ENCODE measurements at places on chromosomes 3 and 15. TPM values are rescaled to one million over a fixed set of nuclear protein-coding genes. Genes with fewer than 3 reads are reported as not detected.

DNA sequence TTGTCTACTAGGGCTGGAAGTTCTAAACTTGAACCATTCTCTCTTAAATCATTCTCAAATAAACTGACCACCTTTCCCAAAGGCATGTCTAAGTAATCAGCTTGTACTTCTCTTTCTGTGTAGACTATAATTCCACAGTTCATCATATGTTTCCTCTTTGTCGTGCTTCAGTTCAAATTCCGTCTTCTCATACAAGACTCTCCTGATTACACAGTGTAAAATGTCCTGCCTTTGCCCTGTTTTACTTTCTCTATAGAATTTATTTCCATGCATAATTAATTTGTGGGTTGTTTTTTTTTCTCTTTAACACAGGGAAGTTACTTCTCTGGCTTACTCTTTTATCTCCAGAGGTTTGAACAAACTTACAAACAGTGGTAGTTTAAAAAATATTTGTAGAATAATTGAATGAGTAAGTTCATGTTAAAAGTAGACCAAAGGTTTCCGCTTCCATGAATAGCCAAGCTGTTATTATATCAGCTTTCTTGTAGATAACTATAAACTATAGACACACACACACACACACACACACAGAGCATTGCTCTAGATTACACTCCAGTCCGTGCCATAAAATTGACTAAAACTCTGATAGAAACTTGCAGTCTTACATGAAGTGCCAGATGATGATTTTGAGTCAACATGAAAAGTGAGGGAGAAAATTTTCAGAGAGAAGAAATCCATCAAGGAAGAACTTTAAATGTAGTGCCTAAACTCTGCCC, 119.0 kb downstream of the SUCNR1 start:
- H3K27me3 ChIP-seq = no peaks in the 10 kb centered on the region
- H3K4me1 ChIP-seq = no peaks in the 10 kb centered on the region
- no peaks in the 10 kb centered on the region for H3K36me3 ChIP-seq
- H3K4me3 ChIP-seq = no peak overlapping the region
- no peak overlapping the region for H3K27ac ChIP-seq
- no peak for DNase-seq

- H3K4me1 ChIP-seq = no peaks in the 10 kb centered on the region
- no peak overlapping the region for H3K27ac ChIP-seq
- H3K27me3 ChIP-seq = no peaks in the 10 kb centered on the region
- DNase-seq = no peak
- H3K36me3 ChIP-seq = peaks cover 38% of the 10 kb centered on the region
These were observed 41.6 kb downstream of the WDR76 start for GRCh38 chr15:43868406-43868805.

GRCh38 chr3:195900436-195901355, 7.7 kb downstream of the TNK2 start:
- DNase-seq = peak; percentile 48
- H3K4me3 ChIP-seq = peak overlapping the region; percentile 14
- peak overlapping the region; percentile 9 for H3K27ac ChIP-seq
- H3K36me3 ChIP-seq = peaks cover 12% of the 10 kb centered on the region

GRCh38 chr15:92853222-92853621, 46.9 kb upstream of the CHD2 start:
- H3K4me3 ChIP-seq = no peak overlapping the region
- no peak overlapping the region for H3K27ac ChIP-seq
- no peaks in the 10 kb centered on the region for H3K36me3 ChIP-seq
- H3K27me3 ChIP-seq = no peaks in the 10 kb centered on the region

GRCh38 chr3:80785475-80785874, 976.0 kb downstream of the GBE1 start:
- H3K36me3 ChIP-seq = no peaks in the 10 kb centered on the region
- H3K4me3 ChIP-seq = no peak overlapping the region
- DNase-seq = no peak
- H3K4me1 ChIP-seq = no peaks in the 10 kb centered on the region
- no peak overlapping the region for H3K27ac ChIP-seq

GRCh38 chr15:71056111-71056510, 59.2 kb upstream of the THSD4 start:
- DNase-seq = no peak
- H3K4me1 ChIP-seq = no peaks in the 10 kb centered on the region
- H3K4me3 ChIP-seq = no peak overlapping the region
- peaks cover 12% of the 10 kb centered on the region for H3K27me3 ChIP-seq

GRCh38 chr3:61686228-61686648, 124.9 kb downstream of the PTPRG start:
- no peak overlapping the region for H3K27ac ChIP-seq
- no peak for DNase-seq
- peaks cover 5% of the 10 kb centered on the region for H3K4me1 ChIP-seq
- H3K27me3 ChIP-seq = peaks cover 4% of the 10 kb centered on the region
- no peaks in the 10 kb centered on the region for H3K36me3 ChIP-seq
- no peak overlapping the region for H3K4me3 ChIP-seq

DNA sequence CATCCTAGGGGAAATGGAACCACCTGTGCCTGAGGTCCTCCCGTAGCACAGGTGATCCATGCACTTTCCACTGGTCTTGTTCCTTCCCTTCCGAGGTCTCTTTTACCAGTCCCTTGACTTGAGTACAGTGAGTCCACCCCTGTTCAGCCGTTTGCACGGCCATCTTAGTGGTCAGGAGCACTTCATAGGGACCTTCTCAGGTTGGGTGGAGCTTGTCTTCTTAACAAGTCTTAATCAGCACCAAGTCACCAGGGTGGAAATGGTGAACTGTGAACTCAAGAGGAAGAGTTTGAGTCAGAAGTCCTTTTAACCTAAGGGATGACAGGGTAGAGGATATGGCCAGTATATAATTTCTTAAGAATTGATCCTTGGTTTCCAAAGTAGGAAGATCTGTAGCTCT, 21.4 kb downstream of the ARL8B start:
- peaks cover 89% of the 10 kb centered on the region for H3K36me3 ChIP-seq
- peaks cover 44% of the 10 kb centered on the region for H3K4me1 ChIP-seq
- DNase-seq = no peak
- no peak overlapping the region for H3K27ac ChIP-seq

DNA sequence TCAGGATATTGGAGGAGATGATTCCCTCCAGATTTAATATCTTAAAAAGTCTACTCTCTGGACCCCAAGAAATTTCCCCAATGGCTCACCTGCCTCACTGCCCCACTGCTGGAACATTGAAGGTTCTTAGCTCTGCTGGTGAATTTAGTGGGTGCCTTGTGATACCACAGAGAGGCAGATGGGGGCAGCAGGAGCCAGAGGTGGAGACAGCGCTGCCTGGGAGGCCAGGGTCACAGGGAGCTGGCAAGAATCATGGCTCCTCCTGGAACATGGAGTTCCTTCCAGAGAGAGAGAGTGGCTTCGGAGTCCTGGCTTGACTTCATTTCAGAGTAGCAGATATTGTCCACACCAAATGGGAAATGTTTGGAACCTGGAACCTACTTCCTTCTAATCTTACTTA, 263.5 kb upstream of the CFAP20DC start:
- H3K36me3 ChIP-seq = no peaks in the 10 kb centered on the region
- no peak overlapping the region for H3K4me3 ChIP-seq
- no peaks in the 10 kb centered on the region for H3K27me3 ChIP-seq
- H3K27ac ChIP-seq = no peak overlapping the region
- peaks cover 26% of the 10 kb centered on the region for H3K4me1 ChIP-seq
- peak; percentile 41 for DNase-seq

- H3K4me1 ChIP-seq = peaks cover 12% of the 10 kb centered on the region
- DNase-seq = no peak
- peaks cover 70% of the 10 kb centered on the region for H3K27me3 ChIP-seq
These were observed 17.3 kb upstream of the AEN start for GRCh38 chr15:88603885-88604284.

DNA sequence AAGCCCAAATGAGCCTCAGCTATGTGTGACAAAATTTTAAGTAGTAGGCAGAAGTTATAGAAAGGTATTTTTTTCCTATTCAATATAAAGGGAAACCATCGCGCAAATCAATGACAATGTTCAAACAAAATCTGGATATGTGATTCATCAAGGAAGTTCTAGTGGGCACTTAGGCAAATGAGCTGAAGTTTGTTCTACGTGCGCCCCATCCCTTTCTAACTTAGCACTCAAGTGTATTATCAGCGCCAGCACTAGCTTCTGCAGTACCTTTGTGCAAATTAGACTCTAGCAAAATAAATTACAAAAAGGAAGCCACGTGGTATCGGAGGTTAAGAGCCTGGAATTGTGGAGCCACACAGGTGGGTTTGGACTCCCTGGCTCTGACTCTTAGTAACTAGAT, 91.1 kb downstream of the TBL1XR1 start:
- H3K4me1 ChIP-seq = peaks cover 60% of the 10 kb centered on the region
- H3K4me3 ChIP-seq = peak overlapping the region; percentile 32
- peaks cover 17% of the 10 kb centered on the region for H3K36me3 ChIP-seq
- H3K27me3 ChIP-seq = no peaks in the 10 kb centered on the region

- peaks cover 10% of the 10 kb centered on the region for H3K4me1 ChIP-seq
- H3K36me3 ChIP-seq = no peaks in the 10 kb centered on the region
- H3K27ac ChIP-seq = no peak overlapping the region
- no peak overlapping the region for H3K4me3 ChIP-seq
- peaks cover 24% of the 10 kb centered on the region for H3K27me3 ChIP-seq
These were observed 39.7 kb upstream of the RNU6-1 start for GRCh38 chr15:67879440-67880129.

Gene FBLN2
- total RNA-seq = 3.1 TPM

Gene RASGRP1
- 42.7 TPM for total RNA-seq

Gene TMEM212
- not detected for total RNA-seq

Gene P2RY13
- not detected for total RNA-seq

Gene IL20RB
- total RNA-seq = 2.0 TPM

All from activated naive CD8-positive, alpha-beta T cell treated with anti-CD3 and anti-CD28 coated beads for 36 hours (primary cell).